CD4-positive, alpha-beta T cell treated with Interleukin-6 at 100 ng/mL for 8 hours (primary cell): ENCODE measurements at places on chromosomes 3 and 15.

DNA sequence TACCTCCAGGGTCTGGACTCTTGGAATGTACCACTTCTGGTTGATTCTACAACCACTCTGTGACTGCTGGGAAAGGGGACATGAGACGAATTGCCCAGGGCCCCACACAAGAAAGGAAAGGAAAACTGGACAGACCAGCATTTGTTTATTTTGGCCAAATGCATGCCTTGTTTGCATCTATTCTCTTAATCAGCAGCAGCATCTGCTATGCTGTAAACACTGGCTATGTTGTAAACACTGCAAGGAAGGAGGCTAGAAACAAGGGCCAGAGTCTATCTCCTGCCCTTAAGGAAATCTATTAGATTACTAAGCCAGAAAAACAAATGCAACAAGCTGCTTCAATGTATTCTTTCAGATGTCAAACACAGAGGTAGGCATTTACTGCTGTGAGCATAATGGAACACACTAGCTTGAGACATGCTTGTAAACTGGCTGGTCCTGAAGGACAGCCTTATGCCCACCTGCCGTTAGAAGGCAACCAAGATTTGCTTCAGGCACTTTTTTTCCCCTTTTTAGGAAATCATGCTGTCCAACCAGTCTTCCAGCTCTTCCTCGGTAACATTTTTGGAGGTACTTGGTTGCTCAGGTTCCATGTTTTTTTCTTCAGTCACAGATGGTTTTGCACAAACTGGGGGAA is 102.1 kb upstream of the CHRM5 start:
- no peak for DNase-seq

DNA sequence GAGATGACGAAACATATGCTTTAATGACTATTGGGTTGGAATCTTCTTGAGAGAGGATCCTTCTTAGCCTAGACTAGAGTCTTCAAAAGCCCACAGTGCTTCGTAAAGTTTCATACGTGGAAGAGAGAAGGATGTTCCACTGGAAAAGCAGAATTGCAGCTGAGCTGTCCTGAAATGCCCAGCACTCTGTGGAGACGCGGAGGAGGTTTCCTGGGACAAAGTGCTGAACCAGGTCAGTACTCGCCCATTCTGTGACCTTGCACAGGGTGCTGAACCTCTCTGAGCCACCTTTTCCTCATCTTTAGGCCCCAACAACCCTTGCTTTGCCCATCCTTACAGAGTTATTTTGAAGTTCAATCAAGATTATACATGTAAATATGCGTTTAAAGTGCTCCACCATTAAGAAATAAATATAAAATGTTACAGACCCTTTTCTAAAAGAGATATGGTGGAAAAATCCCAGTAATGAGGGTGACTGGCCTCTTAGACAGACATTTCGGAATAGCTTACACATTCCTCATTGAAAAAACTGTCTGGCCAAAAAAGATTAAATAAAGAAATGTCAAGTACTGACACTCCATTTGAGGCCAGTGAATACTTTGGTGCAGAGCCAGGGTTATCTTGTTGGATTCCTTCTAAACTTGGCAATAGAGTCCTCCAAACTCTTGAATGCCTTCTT is 4.2 kb upstream of the MAGEF1 start:
- no peak for DNase-seq

DNA sequence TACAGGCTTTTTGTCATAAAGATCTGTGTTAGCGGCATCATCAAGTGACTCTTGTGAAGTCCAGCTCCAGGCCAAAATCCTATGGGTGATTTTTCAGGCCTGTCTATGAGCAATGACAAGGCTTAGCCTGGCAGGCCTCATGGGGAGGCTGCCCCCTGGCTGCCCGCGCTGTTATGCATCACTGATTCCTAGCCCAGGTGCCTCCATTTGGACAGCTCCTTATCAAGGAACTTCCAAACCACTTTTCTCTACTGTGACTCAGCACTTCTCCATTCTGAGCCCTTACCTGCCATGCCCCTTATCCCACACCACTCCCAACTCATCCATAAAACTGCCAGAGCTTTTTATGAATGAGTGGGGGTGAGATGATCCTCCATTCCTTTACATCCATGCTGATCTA is 91.5 kb upstream of the C3orf80 start:
- DNase-seq = no peak

DNA sequence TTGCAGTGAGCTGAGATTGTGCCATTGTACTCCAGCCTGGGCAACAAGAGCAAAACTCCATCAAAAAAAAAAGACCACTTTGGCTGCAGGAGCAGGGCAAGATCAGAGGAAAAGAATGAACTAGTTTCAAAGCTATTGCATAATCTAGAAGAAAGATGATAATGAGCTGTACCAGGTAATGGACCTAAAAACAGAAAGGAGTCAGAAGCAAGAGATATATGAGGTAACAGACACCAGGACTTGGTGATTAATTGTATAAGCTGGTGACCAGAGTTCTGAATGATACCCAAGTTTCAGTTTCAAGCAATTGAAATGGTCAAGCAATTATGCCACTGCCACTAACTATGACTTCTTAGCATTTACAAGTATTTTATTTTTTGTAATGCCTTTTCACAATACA is 2.9 kb downstream of the POLQ start:
- no peak for DNase-seq

GRCh38 chr15:79431636-79432344 is at the start of gene MINAR1:
MINAR1 (plus strand) TSS chr15:79432336; CDS start chr15:79456148, 23,812 bp downstream.
- no peak for DNase-seq

DNA sequence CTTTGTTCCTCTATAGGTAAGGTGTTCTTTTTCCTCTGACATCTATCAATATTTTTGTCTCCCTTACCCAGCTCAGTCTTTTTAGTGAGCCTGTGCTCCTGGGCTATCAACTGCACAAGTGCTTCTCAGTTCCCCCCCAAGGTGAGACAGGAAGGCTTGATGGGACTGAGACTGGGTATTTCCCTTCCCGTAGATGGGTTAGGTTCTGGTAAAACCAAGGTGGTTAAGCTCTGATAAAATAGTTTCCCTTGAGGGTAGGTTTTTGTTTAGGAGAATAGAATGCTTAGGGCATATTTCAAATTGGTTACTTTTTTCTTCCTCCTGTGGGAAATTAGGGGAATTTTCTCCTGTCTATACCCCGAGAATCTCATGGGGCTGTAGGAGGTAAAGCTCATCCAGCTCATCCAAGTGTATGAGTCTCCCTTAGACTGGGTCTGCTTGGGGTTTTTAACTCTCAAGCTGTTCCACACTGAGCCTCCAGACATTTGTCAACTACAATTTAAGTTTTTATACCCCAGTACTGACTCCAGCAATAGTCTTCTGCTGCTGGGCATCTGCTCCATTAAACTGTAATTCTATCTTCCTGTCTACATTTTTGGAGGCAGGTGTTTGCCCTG is 44.9 kb downstream of the OXSR1 start:
- no peak for DNase-seq
